Muscle of back (tissue), 13 donors: ENCODE measurements at places on chromosomes 11 and 22. TPM values are rescaled to one million over a fixed set of nuclear protein-coding genes. Genes with fewer than 3 reads are reported as not detected.
A peak's percentile ranks its signal among the peaks of the same experiment; 100 is the strongest.

The C11orf97 gene
- polyA plus RNA-seq = not detected

The VSIG2 gene
- 0.90 TPM for polyA plus RNA-seq

The PANX3 gene
- polyA plus RNA-seq = not detected

The PKDREJ gene
- 0.35 TPM for polyA plus RNA-seq

The GVQW3 gene
- 3.0 TPM for polyA plus RNA-seq

The BLID gene
- polyA plus RNA-seq = not detected

DNA sequence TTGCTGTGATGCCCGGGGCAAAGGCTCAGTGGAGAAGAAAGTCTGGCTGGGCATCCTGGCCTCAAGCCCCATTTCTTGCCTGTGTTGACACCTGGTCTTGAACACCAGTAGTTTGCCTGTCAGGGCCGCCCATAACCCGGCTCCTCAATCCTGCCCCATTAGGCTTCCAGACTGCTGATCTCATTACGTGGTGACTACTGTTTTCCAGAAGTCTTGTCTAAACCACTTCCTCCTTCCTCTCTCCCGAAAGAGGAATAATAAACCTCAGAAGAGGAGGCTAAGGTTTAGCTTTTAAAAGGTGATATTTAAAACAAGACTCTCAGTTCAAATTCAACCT lies 97.7 kb downstream of the CD44 start:
- no peak for DNase-seq

DNA sequence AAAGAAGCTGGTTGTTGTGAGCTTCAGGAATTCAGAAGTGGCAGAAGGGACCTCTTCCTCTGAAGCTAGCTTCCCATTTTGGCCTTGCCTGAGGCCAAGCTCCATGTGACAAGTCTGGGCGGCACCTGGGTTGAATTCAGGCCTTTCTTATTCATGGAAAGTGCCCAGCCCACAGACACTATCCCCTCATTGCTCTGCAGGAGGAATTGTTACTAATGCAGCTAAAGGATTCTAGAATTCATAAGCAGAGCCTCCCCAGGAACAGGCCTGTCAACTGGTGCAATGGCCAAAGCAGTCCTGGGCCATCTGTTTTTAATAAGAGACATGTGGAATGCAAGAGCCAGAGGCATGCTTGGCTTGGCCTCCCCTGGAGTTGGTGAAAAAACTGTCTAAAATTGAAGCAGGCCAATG lies 71.4 kb downstream of the SLC1A2 start:
- no peak for DNase-seq

DNA sequence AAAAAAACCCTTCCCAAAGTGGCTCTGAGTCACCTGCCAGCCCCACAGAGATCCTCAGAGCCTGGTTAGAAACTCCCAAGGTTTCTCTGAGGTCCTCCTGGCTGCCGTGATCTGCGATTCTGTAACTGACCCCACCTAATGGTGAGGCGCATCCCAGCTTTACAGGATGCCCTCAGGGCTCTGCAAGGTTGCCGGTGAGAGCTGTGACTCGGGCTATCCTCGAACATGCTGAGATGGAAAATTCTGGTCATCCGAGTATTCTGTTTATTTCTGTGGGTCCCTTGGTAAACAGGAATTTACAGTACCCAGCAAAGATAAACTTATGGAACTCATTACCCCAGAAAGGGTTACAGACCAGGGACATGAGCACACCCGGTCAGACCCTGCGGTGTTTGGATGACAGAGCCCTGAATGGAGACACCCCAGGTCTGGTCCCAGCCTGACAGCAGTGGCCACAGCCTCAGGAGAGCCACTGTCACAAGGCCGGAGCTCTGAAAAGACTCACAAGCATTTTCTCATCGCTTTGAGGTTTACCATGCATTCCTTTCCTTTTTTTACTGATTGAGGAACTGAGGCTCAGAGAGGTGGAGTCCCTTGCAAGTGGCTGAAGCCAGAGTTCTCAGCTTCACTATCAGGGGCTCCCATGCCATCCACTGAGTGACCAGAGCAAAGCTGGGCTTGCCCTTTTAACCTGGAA lies 22.2 kb downstream of the LIF start:
- no peak for DNase-seq

DNA sequence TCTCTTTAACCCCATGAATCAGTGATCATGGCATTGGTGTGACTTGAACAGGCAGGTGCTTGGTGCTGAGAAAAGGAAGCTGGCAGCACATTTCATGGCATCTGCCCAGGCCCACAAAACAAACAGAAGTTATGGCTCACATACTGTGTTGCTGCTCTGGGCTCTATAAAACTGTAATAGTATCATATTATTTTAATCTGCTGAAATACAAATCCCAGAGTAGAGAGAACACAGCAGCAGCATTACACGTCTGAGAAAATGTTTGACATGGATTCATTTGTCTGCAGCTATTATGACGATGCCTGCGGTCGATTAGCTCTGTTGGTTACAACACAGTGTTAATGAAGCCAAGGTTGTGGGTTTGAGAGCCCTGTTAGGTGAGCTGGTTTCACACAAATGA lies 80.8 kb downstream of the ALX4 start:
- no peak for DNase-seq

- DNase-seq = peak; percentile 85
These were observed 448.0 kb downstream of the MIAT start for GRCh38 chr22:27105142-27106025.

DNA sequence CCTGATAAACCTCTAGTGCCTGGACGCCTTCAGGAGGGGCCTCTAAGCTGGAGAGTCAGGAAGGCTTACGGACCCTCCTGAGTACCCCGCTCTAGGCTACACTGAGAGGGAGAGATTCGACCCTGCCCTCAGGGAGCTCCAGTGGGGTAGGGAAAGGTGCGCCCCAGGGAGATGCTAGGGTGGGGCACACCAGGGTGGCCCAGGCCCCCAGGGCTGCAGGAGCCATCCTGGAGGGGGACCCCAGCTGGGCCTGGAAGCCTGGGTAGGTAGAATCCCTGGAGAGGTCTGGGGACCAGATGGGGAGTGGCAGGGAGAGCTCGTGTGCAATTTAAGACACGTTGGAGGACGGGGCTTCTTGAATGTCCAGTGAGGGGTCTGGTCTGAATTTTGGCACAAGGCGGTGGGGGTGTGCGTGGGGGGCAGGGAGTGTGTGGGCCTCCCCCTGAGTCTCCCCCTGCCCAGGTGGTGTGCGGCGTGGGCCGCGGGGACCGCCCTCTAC lies 4.7 kb downstream of the CARNS1 start:
- DNase-seq = no peak

- no peak for DNase-seq
These were observed 4.3 kb upstream of the PLXNB2 start for GRCh38 chr22:50311606-50312351.

DNA sequence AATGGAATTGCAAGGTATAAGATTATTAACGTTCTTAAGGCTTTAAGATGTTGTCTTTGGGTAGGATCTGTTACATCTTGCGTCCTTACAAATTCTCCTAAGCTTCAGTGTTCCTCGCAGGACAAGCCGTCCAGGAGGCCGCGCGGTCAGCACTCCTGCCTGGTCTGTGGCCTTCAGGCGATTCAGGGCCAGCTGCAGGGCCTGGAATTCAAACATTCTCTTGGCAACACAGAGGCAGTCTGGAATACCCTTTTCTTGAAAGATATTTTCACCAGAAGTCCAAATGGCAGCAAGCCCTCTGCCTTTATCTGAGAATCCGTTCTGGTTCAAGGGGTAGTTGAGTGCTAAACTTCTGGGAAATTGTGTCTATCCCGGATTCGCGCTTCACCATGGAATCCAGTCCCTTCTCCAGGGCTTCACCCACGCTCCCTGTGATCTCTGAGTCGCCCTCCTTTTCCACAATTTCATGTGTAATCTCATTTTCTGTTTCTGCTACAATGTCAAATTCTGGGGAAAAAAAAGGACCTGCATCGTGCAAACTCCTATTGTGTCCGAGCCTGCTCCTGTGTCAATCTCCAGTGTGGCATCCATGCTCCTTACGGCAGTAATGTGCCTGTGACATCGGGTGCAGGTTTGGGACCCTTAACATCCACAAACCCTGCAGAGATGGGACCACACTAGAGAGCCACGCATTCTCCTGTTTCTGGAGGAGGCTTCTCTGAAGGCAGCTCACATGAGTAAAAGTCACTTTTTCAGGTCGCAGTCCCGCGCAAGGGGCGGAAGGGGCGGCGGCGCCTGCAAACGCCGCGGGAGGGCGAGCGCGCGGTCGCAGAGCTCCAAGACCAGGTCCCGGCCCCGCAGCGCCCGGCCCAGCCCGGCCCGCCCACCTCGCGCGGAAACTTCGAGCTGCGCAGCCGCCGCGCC lies 25.4 kb upstream of the SORL1 start:
- no peak for DNase-seq
